EL (cell line): ENCODE measurements at places on chromosomes 5 and 9.

DNA sequence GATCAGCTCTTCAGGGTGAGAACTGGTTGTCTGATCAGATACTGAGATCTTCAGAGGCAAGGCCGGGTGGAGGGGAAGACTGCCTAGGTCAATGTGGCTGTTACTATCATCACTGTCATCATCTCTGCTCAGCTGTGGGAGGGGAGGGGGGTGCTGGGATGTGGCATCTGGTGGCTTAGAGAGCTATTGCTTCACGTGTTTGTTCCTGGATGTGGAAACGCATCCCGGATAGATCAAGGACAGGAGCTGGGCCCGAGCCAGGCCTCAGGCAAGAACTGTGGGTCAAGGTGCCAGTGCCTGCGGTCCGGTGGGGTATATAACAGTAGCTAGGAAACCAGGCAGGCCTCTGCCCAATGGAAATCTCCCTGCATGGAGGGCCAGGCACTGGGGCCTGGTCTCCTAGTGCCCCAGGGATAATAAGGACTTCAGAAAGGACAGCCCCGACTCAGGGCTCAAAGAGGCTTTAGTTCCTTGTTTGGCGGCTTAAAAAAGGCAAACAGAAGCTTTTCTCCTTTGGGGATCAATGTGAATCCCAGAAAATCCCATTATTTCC is 30.3 kb upstream of the TIFAB start:
- no peak for DNase-seq

- no peak for DNase-seq
Measured at GRCh38 chr5:91058575-91058974, 324.5 kb downstream of the ARRDC3 start.

DNA sequence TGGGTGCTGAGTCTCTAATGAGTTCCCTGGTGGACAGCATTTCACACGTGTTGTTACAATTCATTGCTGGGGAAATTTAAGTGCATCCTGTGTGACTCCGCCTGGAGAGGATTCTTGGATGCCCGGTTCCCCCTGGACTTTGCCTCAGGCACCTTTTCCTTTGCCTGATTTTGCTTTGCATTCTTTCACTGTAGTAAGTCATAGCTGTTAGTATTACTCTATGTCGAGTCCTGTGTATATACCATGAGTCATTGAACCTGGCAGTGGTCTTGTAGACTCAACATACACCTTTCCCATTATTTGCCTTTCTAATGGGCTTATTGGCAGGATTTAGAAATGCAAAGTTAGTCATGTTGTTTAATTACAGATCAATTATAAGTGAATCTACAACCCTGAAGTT is 81.9 kb upstream of the DHFR start:
- peak; percentile 70 for DNase-seq

DNA sequence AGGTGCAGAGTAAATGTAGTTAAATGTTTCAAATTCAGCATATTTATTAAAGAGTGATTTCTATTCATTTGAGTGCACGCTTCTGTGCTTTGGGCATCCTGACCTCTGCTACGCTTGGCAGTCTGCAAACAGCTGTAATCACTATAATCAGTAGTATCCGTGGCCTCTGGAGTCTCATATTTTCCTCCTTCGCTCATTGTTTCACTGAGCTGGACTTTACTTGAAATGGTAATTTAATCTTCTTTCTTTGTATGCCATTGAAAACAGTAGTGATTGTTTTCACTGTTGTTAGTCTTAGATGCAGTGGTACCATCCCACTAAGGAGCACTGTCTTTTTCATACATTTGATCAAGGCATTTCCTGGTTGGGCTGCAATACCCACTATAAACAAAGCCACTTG is 43.5 kb upstream of the CAVIN4 start:
- DNase-seq: no peak

- DNase-seq: no peak
Measured at GRCh38 chr5:160419458-160420330, 813 bp upstream of the SLU7 start.

DNA sequence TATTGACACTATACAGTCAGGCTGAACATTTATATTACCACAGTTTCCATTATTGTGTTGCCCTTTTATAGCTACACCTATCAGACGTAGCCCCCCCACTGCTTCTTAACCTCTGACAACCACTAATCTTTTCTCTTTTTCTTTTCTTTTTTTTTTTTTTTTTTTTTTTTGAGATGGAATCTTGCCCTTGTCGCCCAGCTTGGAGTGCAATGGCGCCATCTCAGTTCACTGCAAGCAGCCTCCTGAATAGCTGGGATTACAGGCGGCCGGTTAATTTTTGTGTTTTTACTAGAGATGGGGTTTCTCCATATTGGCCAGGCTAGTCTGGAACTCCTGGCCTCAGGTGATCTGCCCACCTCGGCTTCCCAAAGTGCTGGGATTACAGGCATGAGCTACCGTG is 75.4 kb downstream of the UHRF2 start:
- DNase-seq: no peak

GRCh38 chr5:6252581-6252980 is 125.8 kb downstream of the MED10 start:
- DNase-seq: no peak

- peak; percentile 39 for DNase-seq
Measured at GRCh38 chr5:176436656-176437055, 11.5 kb upstream of the FAF2 start.

- DNase-seq: peak; percentile 31
Measured at GRCh38 chr5:81657386-81657785, 93.5 kb downstream of the SSBP2 start.

DNA sequence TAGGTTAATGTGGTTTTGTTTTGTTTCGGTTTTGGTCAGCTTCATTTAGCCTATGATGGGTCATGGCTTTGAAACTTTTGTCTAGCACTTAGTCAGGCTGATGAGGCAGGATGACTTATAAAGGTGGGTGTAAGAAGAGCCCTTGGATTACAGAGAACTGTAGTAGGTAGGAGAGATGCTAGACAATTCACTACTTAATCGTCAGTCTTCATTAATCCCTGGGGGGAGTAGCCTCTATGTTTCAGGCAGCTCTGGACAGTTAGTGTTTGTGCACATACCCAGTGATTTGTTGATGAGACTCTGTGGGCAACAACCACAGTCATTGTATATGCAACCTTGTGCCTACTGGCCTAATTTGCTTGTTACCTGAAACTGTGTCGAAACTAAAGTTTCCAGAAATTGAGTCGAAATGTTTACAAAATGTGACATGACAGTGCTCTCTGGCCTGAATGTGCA is 113.3 kb downstream of the MTREX start:
- peak; percentile 24 for DNase-seq

DNA sequence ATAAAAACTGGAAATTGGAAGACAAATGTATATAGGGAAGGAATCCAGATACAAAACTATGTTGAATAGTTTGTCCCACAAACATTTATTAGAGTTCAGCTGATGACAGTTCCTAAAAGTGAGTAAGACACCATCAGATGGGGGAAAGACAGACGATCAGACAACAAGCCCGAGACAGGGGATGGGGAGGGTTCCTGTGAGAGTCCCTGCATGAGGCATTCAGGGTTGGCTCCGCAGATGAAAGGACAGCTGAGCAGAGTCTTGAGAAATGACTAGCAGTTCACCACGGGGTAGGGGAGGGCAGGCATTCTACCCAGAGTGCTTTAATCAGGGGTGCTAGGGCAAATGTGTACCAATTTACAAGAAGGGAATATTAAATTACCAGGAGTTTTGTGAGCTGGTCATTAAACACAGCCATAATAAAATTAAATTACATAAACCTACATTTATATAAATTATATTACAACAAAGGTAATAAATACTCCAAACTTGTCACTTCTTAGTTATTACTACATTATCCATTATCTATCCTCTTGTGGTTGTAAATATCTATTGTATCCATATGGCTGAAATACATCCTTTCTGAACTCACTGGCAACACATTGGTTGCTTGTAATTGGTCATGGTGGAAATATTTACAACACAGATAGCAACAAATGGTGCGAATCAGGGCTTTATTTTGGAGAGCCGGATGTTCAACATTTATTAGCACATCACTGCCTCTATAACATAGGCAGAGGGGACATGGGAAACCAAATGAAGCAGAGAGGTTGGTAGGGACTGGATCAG is 27.8 kb downstream of the TNFSF15 start:
- no peak for DNase-seq

- DNase-seq: peak; percentile 27
Measured at GRCh38 chr5:133531594-133531993, 80.7 kb downstream of the FSTL4 start.

- no peak for DNase-seq
Measured at GRCh38 chr5:79418276-79418675, 95.7 kb downstream of the HOMER1 start.

DNA sequence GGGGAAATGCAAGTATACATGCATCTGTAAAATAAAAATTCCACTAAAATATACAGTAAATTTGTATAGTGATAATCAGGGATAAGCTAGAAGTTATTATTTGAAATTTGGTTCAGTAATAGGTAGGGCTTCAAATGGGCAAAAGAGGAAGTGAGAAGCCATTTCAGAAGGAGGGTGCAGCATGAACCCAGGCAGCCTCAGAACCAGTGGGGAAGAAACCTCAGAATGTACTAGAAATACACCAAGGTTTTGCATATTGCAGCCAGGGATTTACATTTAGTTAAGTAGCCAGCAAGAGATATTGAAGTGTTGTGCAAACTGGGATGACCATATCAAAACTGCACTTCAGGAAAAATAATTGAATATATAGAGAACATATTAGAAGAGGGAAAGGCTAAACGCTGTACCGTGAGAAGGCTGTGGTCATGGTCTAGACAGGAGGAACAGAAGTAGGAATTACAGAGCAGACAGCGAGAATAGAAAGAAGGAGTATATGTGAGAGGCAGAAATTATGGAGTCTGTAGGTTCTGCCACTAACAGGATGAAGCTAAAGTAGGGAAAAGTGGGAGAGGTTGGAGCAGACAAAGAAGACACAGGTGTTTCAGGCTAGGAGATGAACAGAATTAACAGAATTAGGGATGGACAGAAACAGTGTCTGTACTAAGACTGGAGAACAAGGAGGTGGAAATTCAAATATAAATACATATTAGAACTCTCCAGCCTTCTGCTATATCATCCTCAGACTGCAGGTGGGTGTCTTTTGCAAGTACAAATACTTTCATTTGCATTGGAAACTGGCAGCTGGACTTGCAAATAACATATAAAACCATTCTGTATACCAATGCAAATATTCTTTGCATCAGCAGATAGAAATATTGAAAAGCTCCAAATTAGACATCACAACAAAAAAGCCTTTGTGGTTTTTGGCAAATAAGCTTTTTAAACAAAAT is 335.6 kb downstream of the ZNF608 start:
- no peak for DNase-seq

- DNase-seq: no peak
Measured at GRCh38 chr5:9409413-9409960, 136.4 kb downstream of the SEMA5A start.

- no peak for DNase-seq
Measured at GRCh38 chr9:121613009-121613752, 38.3 kb upstream of the DAB2IP start.

DNA sequence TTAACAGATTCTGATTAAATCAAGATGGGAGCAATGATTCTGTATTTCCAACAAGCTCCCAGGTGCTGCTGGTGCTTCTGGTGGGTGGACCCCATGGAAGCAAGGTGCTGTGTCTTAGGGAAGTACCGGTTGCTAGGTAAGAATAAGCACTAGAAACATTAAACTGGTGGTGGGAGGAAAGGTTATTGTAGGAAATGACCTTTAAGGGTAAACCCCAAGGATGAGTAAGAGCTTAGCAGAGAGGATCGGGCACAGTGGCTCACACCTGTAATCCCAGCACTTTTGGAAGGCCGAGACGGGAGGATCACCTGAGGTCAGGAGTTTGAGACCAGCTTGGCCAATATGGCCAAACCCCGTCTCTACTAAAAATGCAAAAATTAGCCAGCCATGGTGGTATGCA is 16.2 kb upstream of the CREBRF start:
- DNase-seq: no peak

GRCh38 chr5:78896132-78896531 is 89.0 kb downstream of the ARSB start:
- DNase-seq: peak; percentile 78

DNA sequence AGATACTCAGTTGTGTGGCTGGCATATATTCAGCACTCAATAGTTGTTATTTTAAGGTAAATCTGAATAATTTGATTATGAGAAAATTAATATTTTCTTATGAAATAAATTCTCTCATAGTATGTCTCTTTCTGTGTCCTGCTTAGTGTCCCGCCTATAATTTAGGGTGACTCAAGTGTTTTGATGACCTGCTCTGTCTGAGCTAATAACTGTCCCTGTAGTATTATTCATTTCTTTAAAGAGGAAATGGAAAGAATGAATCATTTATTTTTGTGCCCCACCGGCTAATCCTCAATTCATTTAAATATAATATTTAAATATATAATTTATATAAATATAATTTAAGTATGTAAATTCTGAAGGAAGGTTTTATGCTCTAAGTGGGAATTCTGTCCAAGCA is 4.1 kb downstream of the SLC1A1 start:
- DNase-seq: no peak

GRCh38 chr5:177087398-177088005 is 787 bp downstream of the FGFR4 start:
- DNase-seq: no peak

- DNase-seq: peak; percentile 66
Measured at GRCh38 chr9:123834889-123835562, 94.9 kb downstream of the DENND1A start.

DNA sequence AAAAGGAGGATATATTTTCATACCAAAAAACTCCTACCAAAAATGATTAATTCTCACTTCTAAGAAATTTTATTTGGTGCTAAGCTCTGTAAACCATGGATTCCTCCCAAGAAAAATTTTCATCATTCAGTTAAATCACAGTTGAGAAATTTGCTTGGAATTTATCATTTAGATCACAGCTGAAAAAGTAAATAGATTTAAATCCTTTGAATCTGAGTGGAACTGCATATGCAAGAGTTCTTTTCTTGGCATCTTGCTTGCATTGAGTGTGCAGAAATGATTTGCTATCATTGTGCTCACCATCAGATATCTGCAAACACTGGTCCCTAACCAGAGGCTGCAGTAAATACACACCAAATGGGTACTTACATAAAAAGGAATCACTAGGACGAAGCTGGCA is 836.1 kb upstream of the CDH6 start:
- no peak for DNase-seq

GRCh38 chr5:162429142-162429541 is 361.6 kb downstream of the GABRG2 start:
- no peak for DNase-seq

DNA sequence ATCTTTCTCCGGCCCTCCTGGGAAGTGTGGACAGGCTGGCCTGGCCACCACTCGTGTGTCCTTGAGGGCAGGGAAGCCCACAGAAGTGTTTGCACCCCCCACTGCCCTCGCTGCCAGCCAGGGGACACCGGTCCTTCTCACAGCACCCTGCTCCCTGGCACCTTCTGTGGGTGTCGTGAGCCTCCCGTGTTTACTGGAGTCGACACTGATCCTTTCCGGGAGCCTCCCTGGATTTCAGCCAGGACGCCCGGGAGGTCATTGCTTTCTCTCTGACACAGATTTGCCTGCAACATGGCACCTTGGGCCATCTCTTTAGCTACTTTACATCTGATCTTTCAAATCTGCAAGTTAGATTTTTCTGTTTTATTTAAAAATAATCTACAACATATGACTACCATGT is 120.4 kb upstream of the CACNA1B start:
- DNase-seq: peak; percentile 28

- no peak for DNase-seq
Measured at GRCh38 chr5:156128026-156128425, 198.9 kb upstream of the SGCD start.

- no peak for DNase-seq
Measured at GRCh38 chr5:4533457-4534105, 606.5 kb upstream of the ADAMTS16 start.

- no peak for DNase-seq
Measured at GRCh38 chr9:88673886-88674285, 138.9 kb downstream of the NXNL2 start.
